BJ (cell line): ENCODE measurements at places on chromosomes 6 and 20. TPM values are rescaled to one million over a fixed set of nuclear protein-coding genes. Genes with fewer than 3 reads are reported as not detected.

DNA sequence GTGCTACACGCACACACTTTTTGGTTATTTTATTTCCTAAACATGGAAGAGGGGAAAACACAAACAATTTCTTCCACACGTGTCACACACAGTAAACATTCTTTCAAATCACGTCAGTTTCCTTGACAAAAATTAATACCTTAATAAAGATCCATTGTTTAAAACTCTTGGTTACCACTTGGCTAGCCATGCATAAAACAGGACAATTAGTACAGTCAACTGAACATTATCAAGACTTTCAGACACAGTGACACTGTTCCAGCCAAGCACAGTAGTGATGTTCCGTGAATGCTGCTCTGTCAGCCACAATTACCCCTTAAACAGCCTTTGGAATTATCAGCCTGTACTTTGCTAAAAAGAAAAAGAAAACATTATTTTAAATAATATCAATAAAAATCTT, 50.8 kb downstream of the GMDS start:
- no peak for DNase-seq

The RIPOR3 gene
- polyA plus RNA-seq: 0.44 and 1.2 TPM in 2 replicates

GRCh38 chr6:100593522-100593921, 128.8 kb upstream of the SIM1 start:
- no peak for DNase-seq

DNA sequence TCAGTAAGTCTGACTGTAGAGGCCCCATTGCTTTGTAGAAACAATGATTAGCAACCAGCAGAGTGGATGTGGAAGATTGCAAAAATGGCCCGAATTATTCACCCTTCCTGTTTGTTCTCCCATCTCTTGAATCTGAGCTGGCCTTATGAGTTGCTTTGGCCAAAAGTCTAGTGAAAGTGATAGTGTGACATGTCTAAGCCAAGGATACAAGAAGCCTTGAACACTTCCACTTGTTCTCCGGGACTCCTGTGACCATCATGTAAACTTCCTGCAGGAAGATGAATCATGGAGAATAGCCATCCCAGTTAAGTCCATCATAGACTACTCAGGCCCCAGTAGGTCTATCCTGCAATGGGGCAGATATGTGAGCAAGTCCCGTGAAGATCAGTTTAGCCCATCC, 252.0 kb upstream of the JAG1 start:
- no peak for DNase-seq

DNA sequence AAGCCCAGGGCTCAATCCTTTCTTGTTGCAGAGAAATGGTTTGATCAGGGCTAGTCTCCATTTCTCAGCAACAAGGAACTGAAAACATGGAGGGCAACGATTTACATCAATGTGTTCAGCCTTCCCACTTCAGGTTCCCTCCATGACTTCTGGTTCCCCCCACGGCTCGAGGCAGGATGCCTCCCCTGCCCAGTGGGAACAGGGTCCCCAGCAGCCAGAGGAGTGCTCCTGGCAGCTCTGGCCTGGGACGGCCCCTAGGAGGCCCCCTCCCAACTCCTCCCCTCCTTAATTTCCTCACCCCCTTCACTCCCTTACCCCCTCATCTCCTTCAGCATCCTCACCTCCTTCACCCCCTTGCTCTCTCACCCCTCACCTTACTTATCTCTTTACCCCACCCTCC, 283.8 kb downstream of the CDC5L start:
- no peak for DNase-seq

The TNFRSF6B gene
- 2.1 and 3.2 TPM in 2 replicates for polyA plus RNA-seq

The RBPJL gene
- not detected in 2 replicates for polyA plus RNA-seq

The EGFL8 gene
- polyA plus RNA-seq: 3.7 and 4.0 TPM in 2 replicates

The GPR63 gene
- 0.38 and 0.61 TPM in 2 replicates for polyA plus RNA-seq

The MEI4 gene
- not detected in 2 replicates for polyA plus RNA-seq

GRCh38 chr20:31758521-31758920, 19.4 kb downstream of the TPX2 start:
- no peak for DNase-seq

DNA sequence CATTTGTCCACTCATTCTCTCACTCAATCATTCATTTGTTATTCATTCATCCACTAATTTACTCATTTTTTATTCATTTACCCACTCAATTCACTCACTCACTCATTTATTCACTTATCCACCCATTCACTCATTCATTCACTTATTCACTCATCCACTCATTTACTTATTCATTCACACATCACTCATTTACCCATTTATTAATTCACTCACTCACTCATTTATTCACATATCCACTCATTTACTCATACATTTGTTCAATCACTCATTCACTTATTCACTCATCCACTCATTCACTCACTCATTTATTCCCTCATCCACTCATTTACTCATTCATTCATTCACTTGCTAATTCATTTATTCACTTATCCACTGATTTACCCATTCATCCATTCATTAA, 129.1 kb downstream of the TTLL2 start:
- no peak for DNase-seq

DNA sequence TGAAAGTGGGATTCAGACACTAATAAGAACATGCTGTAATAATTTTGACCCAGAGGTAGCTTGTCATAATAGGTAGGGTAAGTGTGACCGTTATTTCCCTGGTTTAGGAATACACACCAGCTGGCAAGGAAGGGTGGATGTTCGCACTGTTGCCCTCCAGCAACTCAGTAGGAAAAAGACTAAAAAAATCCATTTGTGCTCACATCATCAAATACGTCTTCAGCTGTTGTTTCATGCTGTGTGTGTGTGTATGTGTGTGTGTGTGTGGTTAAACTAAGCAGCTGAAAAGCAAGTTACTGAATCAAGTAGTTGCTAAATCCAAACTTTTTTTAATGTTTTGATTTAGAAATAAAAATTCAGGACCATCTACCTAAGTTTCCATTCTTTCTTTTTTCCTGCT, 218.7 kb downstream of the TRDN start:
- no peak for DNase-seq

- no peak for DNase-seq
These were observed 15.0 kb downstream of the PARD6B start for GRCh38 chr20:50746138-50746940.

- DNase-seq: no peak
These were observed 151.5 kb upstream of the STMND1 start for GRCh38 chr6:16950302-16950701.

The LY6G6D gene
- polyA plus RNA-seq: not detected in 2 replicates

The GSS gene
- 85.9 and 110 TPM in 2 replicates for polyA plus RNA-seq

The TREM2 gene
- not detected in 2 replicates for polyA plus RNA-seq

The ALDH5A1 gene
- 0.64 and 0.75 TPM in 2 replicates for polyA plus RNA-seq

The PEDS1 gene
- 26.1 and 52.3 TPM in 2 replicates for polyA plus RNA-seq

The TRIM10 gene
- polyA plus RNA-seq: not detected in 2 replicates

The TAGAP gene
- polyA plus RNA-seq: not detected in 2 replicates

The BNIP5 gene
- not detected in 2 replicates for polyA plus RNA-seq

GRCh38 chr6:113076116-113076515, 729.0 kb downstream of the RFPL4B start:
- DNase-seq: no peak

- no peak for DNase-seq
These were observed 2.2 kb downstream of the ZNF512B start for GRCh38 chr20:63967330-63968135.

- DNase-seq: no peak
These were observed 51.1 kb downstream of the TBC1D7 start for GRCh38 chr6:13277231-13277630.

DNA sequence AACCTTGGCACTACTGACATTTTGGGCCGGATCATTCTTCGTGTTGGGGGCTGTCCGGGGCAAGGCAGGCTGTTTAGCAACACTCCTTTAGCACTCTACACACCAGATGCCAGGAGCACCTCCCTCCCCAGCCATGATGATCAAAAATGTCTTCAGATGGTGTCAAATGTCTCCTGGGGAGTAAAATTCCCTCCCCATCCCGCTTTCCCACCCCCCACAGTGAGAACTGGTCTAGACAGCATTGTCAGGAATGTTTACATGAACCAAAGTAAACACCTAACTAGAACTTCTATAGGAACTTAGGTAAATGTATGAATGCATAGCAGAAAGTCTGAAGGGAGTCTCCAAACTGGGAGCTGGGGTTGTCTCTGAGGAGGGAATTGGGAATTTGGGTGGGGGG, 70.0 kb upstream of the TOP1 start:
- DNase-seq: no peak
